Stimulated activated CD4-positive, alpha-beta T cell treated with anti-CD3 and anti-CD28 coated beads, Interleukin-2, amount 100 ng/mL, for 48 hours (primary cell): ENCODE measurements at places on chromosomes 11 and 22.

DNA sequence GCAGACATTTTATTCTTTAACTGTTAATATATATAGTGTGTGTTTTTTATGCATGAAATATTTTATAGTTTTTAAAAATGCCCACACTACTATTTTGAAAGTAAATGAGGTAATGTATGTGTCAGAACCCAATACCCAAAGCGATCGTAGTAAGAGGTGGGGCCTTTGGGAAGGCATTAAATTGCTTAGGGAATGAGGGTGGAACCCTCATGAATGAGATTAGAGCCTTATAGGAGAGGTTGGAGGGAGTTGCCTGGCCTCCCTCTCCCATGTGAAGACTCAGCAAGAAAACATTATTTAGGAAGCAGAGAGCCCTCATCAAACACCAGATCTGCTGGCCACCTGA is 11.1 kb downstream of the KLHL35 start:
- no peak for DNase-seq

DNA sequence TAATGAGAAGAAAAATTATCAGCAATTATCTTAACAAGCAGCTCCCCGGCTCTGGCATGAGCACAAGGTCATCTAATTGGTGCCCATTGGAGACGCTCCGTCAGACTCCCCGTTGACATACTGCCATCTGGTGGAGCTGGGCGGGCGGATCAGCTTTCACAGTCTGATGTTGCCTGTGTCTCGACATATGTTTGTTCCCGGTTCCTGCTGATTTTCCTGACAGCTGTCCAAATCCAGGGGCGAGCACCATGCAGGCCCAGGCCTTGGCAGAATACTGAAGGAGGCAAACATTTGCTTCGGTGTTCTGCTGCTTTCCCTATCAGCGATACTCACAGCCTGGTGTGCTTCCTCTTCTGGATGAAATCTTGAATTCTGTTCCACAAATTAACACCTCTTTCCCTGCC is 43.8 kb upstream of the BARX2 start:
- DNase-seq: peak; percentile 65

DNA sequence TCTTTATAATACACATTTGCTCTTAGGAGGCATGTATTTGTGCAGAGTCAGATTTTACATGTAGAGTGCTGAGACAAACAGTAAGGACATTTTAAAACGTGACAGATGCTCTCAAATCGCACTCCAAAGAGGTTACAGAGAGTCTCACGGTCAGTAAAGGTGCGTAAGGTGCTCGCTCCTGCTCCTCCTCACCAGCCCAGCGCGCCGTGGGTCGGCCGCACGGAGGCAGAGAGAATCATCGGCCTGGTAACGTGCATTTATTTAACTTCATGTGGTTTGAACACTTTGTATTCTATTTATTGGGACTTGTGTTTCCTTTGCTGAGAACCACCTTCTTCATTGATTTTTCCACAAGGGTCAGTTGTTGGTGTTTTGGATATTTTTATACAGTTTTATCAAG is 900.1 kb downstream of the BRD1 start:
- no peak for DNase-seq

DNA sequence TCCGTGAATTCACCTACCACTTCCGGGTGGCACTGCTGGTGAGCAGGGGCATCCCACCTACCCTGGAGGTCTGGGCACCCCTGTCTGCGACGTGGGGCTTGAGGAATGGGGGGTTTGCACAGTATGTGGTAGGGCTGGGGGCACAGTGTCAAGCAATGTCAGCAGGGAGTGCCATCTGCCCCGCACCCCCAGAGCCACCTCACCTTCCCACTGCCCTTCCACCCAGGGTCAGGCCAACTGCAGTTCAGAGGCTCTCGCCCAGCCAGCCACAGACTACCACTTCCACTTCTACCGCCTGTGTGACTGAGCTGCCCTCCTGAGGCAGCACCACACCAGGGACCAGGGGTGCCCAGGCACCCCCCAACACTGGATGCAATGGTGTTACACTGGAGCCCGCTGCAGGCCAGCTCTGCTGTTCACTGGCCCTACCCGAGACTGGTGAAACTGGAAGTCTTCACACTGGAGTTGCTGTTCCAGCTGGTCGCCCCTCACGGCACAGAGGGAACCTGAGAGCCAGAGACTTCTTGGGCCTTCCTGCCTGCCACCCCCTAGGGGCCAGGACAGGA is 6.5 kb downstream of the TMEM258 start:
- no peak for DNase-seq

DNA sequence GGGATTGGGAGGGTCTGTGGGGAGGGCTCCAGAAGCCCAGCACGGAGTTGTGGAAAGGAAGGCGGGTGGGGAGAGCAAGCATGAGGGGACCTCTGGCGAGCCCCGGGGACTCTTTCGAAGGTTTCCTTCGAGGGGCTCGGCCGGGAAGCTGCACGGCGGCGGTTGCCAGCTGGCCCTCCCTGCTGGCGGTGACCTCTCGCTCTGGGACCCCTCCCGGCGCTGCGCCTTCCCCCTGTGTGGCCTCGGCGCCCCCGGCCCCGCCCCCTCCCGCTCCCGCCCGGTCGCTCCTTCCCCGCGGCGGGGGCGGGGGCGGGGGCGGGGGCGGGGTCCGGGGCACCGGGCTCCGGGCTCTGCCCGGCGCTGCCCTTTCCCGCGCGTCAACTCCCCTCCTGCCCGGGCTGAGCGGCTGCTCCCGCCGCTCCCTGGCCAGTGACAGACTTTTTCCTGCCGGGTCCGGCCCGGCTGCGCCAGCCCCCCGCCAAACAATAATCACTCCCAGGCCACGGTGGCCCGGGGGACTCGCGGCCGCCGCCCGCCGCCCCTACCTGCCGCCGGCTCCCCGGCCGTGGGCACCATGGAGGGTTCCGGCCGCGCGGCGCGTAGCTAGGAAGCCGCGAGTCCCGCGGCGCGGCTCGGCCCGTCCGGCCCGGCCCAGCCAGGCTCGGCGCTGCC is 941 bp downstream of the CLCF1 start:
- no peak for DNase-seq

DNA sequence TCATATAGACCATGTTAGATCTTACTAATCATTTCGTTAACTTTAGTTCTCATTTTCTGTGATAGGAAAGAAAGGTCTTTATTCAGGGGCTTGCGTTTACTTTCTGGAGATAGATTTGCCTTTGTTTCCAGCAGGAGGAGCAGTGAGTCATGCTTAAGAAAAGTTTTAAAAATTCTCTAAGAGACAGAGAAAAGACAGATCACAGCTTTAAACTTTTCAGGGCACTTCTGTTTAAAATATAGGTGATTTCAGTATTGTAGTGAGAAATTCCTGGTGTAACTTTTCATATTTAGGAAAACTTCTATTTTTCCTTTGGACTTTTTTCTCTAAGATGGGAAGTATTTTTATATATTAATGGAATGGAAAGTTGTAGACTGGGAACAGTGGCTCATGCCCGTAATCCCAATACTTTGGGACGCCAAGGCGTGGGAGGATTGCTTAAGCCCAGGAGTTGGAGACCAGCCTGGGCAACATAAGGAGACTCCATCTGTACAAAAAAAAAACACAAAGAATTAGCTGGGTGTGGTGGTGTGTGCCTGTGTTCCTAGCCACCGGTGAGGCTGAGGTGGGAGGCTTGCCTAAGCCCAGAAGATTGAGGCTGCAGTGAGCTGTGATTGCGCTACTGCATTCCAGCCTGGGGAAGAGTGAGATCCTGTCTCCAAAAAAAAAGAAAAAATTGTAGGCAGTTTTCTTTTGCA is 60.3 kb downstream of the ATXN10 start:
- DNase-seq: no peak

DNA sequence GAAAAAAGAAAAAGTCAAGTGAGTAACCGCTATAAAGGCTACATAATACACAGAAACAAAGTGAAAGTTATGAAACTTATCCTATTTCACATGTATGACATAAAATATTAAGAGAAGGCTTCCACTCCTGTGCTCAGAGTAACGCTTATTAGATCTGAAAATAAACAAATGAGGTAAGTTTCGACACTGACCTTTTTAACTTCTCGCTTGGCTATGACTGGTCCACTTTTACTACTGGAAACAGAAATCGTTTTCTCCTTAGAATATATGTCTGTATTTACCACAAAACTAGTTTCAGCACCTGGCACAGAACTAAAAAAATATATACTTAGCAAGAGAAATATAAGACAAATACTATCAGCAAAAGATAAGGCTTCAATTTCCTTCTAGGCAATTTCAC is 16.4 kb downstream of the FNBP4 start:
- DNase-seq: no peak

DNA sequence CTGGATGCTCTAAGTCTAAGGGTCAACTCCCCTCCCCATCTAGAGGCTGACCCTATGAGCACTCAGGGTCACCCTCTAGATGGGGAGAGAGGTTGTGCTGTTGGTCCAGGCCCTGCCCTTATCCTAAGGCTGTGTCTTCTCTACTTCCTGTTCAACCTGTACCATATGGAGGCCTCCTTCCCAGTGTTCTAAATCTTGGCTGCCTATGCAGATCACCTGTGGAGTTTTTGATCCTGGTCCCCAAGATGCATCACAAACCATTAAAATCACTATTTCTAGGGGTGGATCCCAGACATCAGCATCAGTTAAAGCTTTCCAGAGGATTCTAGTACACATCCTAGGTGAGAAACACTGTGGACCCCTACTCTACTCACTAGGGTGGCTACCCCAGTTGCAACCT is 26.2 kb downstream of the LARGE1 start:
- DNase-seq: no peak

DNA sequence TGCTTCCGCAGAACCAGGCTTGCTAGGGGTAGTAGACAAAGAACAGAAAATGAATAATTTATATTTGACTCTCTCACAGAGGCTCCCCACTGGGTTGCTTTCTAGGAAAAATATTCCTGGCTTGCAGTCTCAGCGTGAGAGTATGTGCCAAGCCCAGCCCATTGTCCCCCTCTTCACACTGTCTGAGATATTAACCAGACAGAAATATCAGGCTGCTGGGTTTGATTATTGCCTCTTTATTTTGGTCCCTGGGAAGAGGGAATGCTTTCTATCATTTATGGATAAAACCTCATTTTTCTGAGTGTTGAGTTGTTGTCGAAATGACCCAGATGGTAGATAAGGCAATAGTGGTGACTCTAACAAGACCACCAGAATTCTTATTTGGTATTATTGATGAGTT is 367.9 kb downstream of the METTL15 start:
- no peak for DNase-seq

DNA sequence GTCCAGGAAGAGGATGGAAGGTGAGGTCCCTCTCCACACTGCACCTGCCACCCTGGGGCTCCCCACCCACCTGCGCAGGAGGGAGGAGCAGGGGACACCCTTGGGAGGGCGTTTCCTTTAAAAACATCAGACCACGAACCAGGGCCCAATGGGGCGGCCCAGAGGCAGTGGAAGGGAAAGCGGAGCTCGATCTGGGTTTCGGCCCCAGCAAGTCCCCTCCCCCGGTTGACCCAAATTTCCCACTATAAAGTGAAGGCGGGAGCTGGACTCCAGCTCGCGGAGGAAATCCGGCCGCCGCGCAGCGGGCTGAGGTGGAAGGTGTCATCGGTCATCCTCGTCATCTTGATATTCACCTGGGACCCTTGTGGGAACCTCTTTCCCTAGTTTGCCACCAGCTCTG is 99.3 kb downstream of the WNT7B start:
- DNase-seq: no peak

DNA sequence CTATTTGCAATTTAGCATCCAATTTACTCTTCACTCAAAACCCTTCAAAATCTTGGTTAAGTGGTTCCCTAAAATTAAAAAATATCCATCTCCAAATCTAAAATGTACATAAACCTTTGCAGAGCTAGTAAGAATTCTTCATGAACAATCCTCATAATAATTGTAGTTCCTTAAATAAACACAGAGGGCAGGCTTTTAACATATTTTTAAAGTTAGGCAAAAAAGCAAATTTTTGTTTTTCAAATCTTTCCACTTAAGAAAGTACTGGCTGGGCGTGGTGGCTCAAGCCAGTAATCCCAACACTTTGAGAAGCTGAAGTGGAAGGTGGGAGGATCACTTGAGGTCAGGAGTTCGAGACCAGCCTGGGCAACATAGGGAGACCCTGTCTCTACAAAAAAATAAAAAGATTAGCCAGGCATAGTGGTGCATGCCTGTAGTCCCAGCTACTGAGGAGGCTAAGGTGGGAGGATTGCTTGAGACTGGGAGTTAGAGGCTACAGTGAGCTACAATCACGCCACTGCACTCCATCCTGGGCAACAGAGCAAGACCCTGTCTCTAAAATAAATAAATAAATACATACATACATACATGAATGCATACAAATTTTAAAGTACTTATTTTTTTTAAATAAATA is 25.1 kb upstream of the PLAAT3 start:
- DNase-seq: no peak

- no peak for DNase-seq
Measured at GRCh38 chr11:26703411-26704191, 18.3 kb downstream of the SLC5A12 start.

- no peak for DNase-seq
Measured at GRCh38 chr11:75796091-75796435, 18.9 kb upstream of the UVRAG start.

DNA sequence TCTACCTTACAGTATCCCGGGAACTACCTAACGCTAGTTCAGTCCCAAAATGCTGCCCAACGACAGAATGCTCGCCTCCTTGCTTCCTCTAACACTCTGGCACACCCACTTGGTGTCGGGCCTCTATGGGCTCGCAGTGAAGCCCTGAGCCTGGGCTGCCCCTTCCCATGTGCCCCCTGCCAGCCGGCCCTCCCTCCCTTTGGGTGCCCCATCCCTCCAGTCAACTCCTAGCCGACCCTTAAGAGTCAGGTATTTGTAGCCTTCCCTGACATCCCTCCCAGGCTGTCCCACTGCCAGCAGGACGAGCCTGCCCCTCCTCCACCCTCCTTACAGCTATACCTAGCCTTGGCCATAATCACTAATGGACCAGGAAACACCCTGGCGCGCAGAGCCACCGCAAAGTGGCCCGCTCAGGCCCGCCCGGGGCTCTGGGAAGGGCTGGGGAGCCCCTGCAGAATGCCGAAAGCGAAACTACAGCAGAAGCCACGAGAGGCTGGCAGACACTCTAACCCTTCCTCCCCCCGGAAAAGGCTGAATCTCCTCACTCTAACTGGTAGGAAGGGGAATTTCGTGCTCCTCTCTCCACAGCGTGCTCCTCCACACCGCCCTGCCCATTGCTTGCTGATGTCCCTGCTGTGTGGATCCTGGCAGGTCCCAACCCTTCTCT is 8.2 kb downstream of the CBX7 start:
- DNase-seq: peak; percentile 40
